Stomach (tissue), 19 donors: ENCODE measurements at places on chromosomes 11 and 22. TPM values are rescaled to one million over a fixed set of nuclear protein-coding genes. Genes with fewer than 3 reads are reported as not detected.

GRCh38 chr11:86234831-86235461, 9.6 kb upstream of the EED start:
- H3K4me1 ChIP-seq = no peaks in the 10 kb centered on the region
- no peak overlapping the region for H3K4me3 ChIP-seq
- H3K36me3 ChIP-seq = no peaks in the 10 kb centered on the region
- H3K27ac ChIP-seq = no peak overlapping the region
- no peak for DNase-seq

The OR8G5 gene
- not detected for polyA plus RNA-seq

DNA sequence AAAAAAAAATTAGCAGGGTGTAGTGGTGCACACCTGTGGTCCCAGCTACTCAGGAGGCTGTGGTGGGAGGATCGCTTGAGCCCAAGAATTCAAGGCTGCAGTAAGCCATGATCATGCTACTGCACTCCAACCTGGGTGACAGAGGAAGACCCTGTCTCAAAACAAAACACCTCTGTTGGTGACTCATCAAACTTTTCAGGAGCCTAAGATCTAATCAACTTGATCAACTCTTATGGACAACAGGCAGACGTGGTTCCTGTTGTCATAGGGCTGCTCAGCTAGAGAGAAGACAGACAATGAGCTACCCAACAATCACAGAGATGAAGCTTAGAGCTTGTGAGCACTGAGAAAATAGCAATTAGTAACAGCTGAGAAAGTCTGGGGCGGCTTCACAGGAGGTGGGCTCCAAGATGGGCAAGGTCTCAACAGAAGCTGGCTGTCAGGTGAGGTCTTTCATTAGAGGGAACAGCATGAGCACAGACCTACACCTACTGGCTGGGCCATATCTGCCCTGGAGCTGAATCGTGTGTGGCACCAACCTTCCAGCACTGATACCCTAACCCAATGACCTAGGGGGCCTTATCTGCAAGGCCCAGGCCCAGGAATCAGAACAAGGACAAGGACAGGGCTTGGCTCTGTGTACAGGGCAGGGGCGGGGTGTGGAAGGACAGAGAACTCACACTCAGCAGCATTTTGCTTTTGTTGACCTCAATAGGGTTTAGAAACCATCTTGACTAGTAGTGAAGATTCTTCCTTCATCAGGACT, 7.2 kb upstream of the UCP3 start:
- DNase-seq = no peak
- peaks cover 13% of the 10 kb centered on the region for H3K36me3 ChIP-seq
- H3K4me1 ChIP-seq = peaks cover 41% of the 10 kb centered on the region
- H3K4me3 ChIP-seq = no peak overlapping the region
- no peaks in the 10 kb centered on the region for H3K27me3 ChIP-seq

The LGALS12 gene
- polyA plus RNA-seq = 1.1 TPM

GRCh38 chr11:42013656-42014201, 554.3 kb upstream of the LRRC4C start:
- no peaks in the 10 kb centered on the region for H3K4me1 ChIP-seq
- H3K27ac ChIP-seq = no peak overlapping the region
- H3K4me3 ChIP-seq = no peak overlapping the region
- H3K36me3 ChIP-seq = no peaks in the 10 kb centered on the region
- DNase-seq = no peak

DNA sequence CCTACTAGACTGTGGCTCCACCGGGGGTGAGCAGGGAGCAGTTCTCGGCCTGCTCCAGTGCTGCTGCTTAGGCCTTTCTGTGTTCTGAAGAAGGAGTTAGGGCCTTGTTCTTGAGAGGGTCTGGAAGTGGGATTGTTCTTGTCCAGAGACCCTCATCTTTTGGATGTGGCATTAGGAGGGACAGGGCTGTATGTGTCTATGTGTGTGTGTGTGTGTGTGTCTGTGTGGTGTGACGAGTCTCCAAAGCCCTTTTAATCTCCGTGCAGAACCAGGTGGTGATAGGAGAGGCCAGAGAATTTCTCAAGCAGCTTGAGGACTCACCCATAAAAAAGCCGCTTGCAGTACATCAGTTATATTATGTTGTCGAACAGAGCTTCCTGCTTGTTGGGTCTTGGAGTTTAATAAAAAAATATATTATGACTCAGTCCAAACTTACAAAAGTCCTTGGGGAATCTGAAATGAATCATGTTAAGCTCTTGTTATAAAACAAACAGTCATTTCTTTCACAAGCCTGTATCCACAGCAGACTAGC, 196.5 kb downstream of the TENM4 start:
- peak overlapping the region; percentile 46 for H3K27ac ChIP-seq
- peaks cover 7% of the 10 kb centered on the region for H3K4me1 ChIP-seq
- no peaks in the 10 kb centered on the region for H3K36me3 ChIP-seq
- H3K27me3 ChIP-seq = no peaks in the 10 kb centered on the region
- H3K4me3 ChIP-seq = no peak overlapping the region

- H3K27ac ChIP-seq = no peak overlapping the region
- no peak for DNase-seq
- H3K36me3 ChIP-seq = no peaks in the 10 kb centered on the region
- H3K4me1 ChIP-seq = no peaks in the 10 kb centered on the region
These were observed 179.3 kb upstream of the FAT3 start for GRCh38 chr11:92045301-92045700.

The SLC37A4 gene
- polyA plus RNA-seq = 14.6 TPM

The APIP gene
- polyA plus RNA-seq = 42.9 TPM
